ENCODE measurements at places on chromosomes 4 and X. TPM values are rescaled to one million over a fixed set of nuclear protein-coding genes. Genes with fewer than 3 reads are reported as not detected.
A peak's percentile ranks its signal among the peaks of the same experiment; 100 is the strongest.

The PRDM5 gene
- total RNA-seq, result 0.67 TPM

The CENPVL2 gene
- total RNA-seq, result not detected

DNA sequence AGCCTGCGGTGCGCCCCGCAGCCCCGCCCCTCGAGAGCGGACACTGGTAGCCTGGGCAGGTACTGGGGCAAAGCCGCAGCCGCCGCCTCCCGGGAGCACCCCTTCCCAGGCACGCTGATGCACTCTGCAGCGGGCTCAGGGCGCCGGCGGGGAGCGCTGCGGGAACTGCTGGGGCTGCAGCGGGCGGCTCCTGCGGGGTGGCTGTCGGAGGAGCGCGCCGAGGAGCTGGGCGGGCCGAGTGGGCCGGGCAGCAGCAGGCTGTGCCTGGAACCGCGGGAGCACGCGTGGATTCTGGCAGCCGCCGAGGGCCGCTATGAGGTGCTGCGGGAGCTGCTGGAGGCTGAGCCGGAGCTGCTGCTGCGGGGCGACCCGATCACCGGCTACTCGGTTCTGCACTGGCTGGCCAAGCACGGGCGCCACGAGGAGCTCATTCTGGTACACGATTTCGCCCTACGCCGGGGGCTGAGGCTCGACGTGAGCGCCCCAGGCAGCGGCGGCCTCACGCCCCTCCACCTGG lies 401 bp downstream of the SOWAHD start:
- no peak overlapping the region for H3K27ac ChIP-seq
- peak; percentile 23 for DNase-seq
- H3K27me3 ChIP-seq, result no peaks in the 10 kb centered on the region
- H3K4me1 ChIP-seq, result peaks cover 45% of the 10 kb centered on the region
- H3K4me3 ChIP-seq, result no peak overlapping the region
- H3K36me3 ChIP-seq, result no peaks in the 10 kb centered on the region

GRCh38 chrX:119391279-119391678 lies 7.9 kb upstream of the SLC25A43 start:
- DNase-seq, result no peak
- H3K4me3 ChIP-seq, result no peak overlapping the region
- no peak overlapping the region for H3K27ac ChIP-seq
- no peaks in the 10 kb centered on the region for H3K36me3 ChIP-seq
- no peaks in the 10 kb centered on the region for H3K27me3 ChIP-seq
- H3K4me1 ChIP-seq, result no peaks in the 10 kb centered on the region

GRCh38 chrX:111348429-111348828 lies 63.6 kb downstream of the DCX start:
- no peak overlapping the region for H3K4me3 ChIP-seq
- H3K36me3 ChIP-seq, result no peaks in the 10 kb centered on the region
- DNase-seq, result no peak
- no peak overlapping the region for H3K27ac ChIP-seq
- no peaks in the 10 kb centered on the region for H3K4me1 ChIP-seq

- peaks cover 10% of the 10 kb centered on the region for H3K36me3 ChIP-seq
- H3K4me3 ChIP-seq, result peak overlapping the region; percentile 61
- peaks cover 89% of the 10 kb centered on the region for H3K4me1 ChIP-seq
- peak overlapping the region; percentile 99 for H3K27ac ChIP-seq
- DNase-seq, result peak; percentile 93
These were observed 18.5 kb upstream of the PIM2 start for GRCh38 chrX:48937054-48937907.
